RKO (cell line): ENCODE measurements at places on chromosomes 11 and 22.
A peak's percentile ranks its signal among the peaks of the same experiment; 100 is the strongest.

- no peak for DNase-seq
Observed at GRCh38 chr22:21824445-21824912, 43.0 kb downstream of the MAPK1 start.

DNA sequence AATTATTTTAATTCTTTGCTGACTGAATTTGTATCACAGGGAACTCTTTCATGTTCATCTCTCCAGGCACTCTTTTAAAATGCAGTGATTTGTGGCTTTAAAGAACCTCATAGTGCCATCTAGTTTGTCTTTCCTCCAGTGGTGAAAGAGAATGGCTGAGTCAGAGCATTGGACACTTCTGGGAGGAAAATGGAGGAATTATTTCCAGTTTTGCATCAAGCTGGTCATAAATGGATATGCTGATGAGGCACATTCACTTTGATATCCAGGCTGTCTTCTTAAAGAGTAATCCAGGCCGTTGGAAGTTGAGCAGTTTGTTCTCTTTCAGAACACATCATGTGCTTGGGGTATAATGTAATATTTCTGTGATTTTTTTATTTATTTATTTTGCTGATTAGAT is 273.7 kb downstream of the DDX10 start:
- DNase-seq: no peak

DNA sequence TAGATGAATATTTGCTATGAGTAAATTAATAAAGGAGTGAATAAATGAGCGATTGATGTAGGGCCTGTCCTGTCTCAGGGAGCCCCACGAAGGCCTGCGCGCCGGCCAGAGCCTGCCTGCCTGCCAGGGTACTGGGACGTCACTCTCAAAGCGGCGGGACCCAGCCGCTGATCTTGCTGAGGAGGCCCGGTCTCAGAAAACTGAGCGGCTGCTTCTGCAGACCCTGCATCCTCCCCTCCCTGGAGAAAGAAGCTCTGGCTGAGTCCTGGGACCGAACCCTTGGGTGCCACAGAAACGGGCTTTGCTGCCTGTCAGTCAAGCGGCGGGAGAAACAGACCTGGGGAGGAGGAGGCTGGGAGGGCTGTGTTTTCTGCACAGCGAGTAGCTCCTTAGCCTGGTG is 91.6 kb upstream of the B3GAT1 start:
- DNase-seq: no peak

- peak; percentile 12 for DNase-seq
Observed at GRCh38 chr11:106152013-106152412, 74.6 kb downstream of the AASDHPPT start.

GRCh38 chr22:50199829-50200460 is 866 bp upstream of the SELENOO start:
- no peak for DNase-seq

DNA sequence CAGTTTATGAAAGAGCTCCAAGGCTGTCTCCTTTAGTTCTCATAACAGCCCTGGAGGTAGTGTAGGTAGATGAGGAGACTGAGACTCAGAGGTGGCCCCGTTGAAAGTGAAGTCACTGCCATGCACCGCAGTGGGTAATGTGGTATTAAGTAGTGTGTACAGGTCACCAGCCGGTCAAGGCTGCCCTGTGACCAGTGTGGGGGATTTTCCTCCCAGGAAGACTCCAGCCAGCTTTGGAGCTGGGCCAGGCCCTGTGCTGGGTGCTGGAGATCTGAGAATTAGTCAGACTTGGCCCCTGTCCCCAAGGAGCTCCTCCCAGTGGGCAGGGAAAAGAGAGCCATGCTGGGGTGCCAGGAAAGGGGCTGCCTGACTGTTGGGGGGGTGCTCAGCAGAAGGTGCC is 5.3 kb downstream of the OMP start:
- DNase-seq: peak; percentile 30
